NCI-H2081 (cell line): ENCODE measurements at places on chromosomes 16 and 17.

GRCh38 chr17:13460261-13461000, 141.3 kb downstream of the HS3ST3A1 start:
- no peak for DNase-seq

DNA sequence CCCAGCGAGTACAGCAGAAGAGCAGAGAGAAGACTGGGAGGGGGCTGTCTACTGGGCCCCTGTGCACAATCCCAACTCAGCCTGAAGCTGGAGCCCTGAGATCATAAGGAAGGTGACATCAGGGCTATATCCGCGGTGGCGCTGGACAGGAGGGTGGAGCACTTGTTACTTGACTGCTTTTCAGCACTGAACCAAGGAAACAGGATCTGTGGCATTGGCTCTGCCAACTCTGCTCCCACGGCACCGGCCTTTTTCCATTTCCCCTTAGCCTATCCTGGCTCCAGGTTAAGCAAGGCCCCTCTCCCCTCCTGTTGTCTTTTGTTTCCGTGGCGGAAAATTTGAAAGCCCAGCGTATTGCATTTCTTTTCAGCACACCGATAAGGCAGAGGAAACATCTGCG, 125.0 kb upstream of the IRX3 start:
- DNase-seq: no peak

DNA sequence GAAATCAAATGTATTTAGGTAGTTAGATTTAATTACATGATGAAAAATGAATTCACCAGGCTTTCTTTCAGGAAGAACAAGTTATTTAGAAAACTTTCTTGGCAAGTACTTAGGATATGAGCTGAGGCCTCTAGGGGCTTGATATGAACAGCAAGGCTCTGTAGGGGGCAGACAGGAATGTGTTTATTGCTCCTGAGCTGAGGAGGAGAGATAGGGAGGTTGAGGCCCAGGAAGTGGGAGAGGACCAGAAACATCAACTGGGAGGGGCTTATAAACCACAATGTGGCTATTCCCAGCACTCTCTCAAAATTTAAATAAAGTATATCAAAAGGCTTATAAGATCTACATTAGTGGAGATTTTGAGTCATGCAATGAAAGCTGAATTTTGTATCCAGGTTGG, 154.0 kb upstream of the MAF start:
- no peak for DNase-seq

DNA sequence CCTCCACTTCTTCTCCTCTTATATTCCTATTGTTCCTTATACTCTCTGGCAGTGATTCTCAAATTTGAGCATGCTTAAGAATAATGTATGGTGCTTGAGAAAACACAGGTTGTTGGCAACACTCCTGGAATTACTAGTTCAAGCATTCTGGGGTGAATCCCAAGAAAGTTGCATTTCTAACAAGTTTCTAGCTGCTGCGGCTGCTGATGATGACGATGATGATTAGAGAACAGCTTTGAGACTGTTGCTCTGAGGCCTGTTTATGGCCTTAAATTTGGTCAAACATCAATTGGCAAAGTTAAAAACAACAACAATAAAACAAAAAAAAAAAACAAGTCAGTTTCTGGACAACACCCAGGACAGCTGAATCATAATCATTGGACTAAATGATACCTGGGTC, 961.9 kb downstream of the CDH11 start:
- no peak for DNase-seq

GRCh38 chr16:17392127-17392856, 78.5 kb downstream of the XYLT1 start:
- DNase-seq: no peak

- no peak for DNase-seq
Measured at GRCh38 chr17:37191219-37191618, 184.6 kb upstream of the C17orf78 start.

- DNase-seq: no peak
Measured at GRCh38 chr17:1004769-1005295, 7.9 kb downstream of the TIMM22 start.

DNA sequence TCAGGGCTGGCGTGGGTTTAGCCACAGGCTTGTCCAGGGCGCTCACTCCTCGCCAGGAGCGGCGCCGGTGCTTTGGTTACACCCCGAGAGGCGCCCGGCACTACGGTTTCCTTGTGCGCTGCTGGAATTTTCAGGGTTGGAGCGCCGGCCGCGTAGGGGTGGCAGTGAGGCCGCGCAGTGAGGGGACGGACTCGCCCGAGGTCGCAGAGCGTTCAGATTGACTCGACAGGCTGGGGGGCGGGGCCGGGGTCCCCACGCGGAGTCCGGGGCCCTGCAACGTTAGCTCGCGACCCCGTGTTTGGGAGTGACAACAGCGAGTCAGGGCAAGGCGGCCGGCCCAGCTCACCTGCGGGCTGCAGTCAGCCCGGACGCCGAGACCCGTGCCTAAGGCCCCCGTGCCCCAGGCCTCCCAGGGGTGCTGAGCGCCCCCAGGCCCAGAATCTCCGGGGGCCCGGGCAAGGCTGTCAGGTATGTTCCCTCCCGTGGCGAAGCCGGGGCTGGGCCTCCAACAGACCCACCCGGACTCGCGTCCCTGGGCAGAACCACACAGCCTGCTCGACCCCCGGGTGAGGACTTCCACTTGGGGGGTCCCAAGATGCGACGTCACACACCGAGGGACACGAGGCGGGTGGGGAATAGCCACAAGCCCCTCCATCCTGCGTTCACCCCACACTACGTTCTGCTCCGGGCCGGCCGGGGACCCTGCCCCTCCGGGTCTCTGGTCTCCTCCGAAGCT, 1.3 kb upstream of the ACTG1 start:
- DNase-seq: peak; percentile 61

- no peak for DNase-seq
Measured at GRCh38 chr16:1920727-1921171, 2.5 kb upstream of the HS3ST6 start.

GRCh38 chr16:11630046-11630767, 38.0 kb upstream of the SNN start:
- no peak for DNase-seq

- DNase-seq: no peak
Measured at GRCh38 chr16:57633383-57634064, 5.1 kb downstream of the ADGRG1 start.

DNA sequence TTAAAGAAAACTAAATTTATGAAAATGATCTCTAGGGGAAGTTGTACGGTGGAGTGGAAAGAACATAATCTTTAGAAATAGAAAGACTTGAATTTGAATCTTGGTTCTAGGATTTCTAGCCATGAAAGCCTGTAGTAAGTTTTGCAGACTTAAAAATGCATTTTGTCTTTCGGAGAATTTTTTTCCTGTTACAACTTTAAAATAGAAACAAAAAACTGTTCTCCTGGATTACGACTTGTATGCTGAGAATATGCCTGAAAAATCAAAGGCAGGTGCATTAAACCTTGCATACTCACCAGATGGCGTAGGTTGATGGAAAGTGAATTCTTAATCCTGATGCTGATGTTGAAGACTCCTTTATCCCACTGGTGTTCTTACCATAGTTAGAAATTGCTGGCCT, 7.5 kb upstream of the MPHOSPH6 start:
- no peak for DNase-seq

- DNase-seq: no peak
Measured at GRCh38 chr16:50526249-50526648, 21.9 kb upstream of the NKD1 start.

DNA sequence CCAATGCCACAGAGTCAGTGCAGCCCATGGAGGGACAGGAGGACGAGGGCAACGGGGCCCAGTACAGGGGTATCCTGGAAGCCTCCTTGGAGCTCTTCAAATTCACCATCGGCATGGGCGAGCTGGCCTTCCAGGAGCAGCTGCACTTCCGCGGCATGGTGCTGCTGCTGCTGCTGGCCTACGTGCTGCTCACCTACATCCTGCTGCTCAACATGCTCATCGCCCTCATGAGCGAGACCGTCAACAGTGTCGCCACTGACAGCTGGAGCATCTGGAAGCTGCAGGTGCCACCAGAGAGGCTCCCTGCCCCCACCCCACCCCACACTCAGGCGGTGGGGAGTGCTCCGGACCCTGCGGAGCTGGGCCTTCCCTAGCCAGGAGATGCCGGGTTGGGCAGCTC, 16.6 kb downstream of the TRPV2 start:
- DNase-seq: no peak
